Keratinocyte (primary cell): ENCODE measurements at places on chromosomes 4 and X. TPM values are rescaled to one million over a fixed set of nuclear protein-coding genes. Genes with fewer than 3 reads are reported as not detected.

Gene VCX3B
- not detected in 3 replicates for polyA plus RNA-seq

Gene CLNK
- polyA plus RNA-seq: not detected in 3 replicates

Gene JADE1
- 1.3 to 2.8 TPM (median 2.2 TPM) in 3 replicates for polyA plus RNA-seq

GRCh38 chr4:41883988-41884734 is 51.1 kb upstream of the TMEM33 start:
- H3K36me3 ChIP-seq: no peaks in the 10 kb centered on the region
- H3K27ac ChIP-seq: no peak overlapping the region
- no peaks in the 10 kb centered on the region for H3K4me1 ChIP-seq
- no peak for DNase-seq

DNA sequence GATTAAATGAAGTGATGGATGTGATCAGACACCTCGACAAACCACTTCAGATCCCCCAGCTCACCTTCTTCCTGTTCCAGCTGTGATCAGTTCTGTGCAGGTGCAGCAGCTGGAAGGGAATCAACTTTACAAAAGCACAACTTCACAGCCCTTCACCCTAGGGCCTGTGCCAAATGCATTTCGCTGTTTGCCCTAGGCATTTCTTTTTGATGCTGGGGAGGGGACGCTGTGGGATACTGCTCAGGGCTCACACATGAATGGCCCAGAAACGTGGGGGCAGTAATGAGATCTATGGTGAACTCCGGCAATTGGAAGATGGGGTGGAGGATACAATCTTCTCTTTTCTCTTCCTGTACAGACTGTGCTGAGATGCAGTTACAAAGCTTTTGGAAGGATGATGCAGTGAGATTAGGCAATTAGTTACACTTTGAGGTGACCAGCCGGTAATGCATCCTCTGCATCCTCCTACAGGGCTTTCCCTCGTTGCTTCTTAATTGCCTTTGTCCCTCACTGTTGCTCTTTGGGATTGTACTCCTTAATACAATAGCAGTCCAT is 215.1 kb upstream of the PITX2 start:
- H3K4me3 ChIP-seq: no peak overlapping the region
- no peaks in the 10 kb centered on the region for H3K27me3 ChIP-seq
- no peaks in the 10 kb centered on the region for H3K4me1 ChIP-seq
- no peaks in the 10 kb centered on the region for H3K36me3 ChIP-seq

DNA sequence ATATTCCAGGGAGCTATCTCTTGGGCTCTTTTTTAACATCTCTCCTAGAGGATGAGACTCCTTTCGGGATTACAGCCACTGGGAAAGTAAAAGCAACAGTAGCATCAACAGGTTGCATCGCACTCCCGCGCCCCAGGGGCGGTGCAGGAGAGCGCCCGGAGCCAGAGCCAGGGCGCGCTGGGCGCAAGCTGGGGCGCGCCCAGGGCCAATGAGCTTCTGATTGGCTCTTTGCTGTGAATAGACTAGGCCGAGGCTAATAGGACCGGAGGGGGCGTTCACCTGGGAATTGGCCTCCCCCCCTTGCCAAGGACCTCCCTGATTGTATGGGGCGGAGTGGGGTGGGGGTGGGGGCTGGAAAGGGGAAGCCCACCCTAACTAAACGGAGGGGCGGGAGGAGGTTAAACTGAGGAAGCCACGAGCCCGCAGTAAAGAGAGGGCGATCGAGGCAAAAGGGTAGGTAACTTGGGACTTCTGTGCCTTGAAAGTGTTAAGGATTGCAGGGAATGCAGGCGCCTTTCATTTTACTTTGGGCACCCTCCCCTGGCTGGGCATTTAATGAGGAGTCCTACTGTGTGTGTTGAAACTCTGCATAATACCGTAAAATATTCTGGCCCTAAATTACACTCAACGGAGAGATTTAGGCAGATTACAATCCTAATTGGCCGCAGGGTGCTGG is 1.1 kb upstream of the ATOH1 start:
- no peak overlapping the region for H3K27ac ChIP-seq
- no peak overlapping the region for H3K4me3 ChIP-seq
- H3K4me1 ChIP-seq: peaks cover 8% of the 10 kb centered on the region
- no peaks in the 10 kb centered on the region for H3K36me3 ChIP-seq
- peaks cover 52% of the 10 kb centered on the region for H3K27me3 ChIP-seq

DNA sequence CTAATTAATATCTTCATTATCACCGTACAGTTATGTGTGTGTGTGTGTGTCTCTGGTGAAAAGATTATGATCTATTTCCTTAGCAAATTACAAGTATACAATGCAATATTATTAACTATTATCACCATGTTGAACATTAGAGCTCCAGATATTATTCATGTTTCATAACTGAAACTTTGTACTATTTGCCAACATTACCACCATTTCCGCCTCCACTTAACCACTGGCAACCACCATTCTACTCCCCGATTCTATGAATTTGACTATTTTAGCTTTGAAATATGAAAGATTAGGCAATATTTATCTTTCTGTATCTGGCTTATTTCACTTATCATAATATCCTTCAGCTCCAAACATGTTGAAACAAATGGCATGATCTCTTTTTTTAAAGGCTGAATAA is 717.9 kb downstream of the ARAP2 start:
- no peak overlapping the region for H3K4me3 ChIP-seq
- H3K27me3 ChIP-seq: no peaks in the 10 kb centered on the region
- no peaks in the 10 kb centered on the region for H3K36me3 ChIP-seq
- DNase-seq: no peak

DNA sequence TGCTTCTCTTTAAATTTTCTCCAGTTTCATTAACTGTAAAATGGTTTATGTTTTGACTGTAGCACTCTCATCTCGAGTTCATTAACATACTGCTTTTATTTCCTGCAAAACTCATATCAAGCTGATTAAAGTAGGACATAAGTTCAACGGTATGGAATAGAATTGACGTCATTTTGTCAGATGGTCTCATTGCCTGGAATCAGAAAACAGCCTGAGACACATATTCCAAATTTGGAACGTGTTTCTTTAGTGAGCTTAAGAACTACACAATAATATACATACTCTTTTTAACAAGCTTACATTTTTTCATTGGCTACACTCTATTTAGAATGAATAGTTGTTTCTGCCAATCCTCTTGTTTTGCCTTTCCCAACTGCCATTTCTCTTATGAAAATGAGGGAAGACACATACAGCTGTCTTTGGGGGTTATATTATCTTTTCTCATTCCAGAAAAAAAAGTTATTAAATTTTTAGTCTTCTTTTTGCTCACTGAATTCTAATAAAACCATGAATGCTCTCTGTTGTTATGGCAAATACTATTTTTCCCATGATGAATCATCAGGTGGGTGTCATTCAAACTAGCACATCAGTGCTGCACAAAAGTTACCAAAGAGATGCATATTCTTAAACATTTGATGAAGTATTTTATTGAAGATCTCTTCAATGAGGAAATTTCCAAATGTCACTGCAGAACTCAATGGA is 162.8 kb downstream of the GABRB1 start:
- no peak overlapping the region for H3K4me3 ChIP-seq
- no peak for DNase-seq
- H3K36me3 ChIP-seq: no peaks in the 10 kb centered on the region
- H3K27me3 ChIP-seq: no peaks in the 10 kb centered on the region
- H3K4me1 ChIP-seq: no peaks in the 10 kb centered on the region

DNA sequence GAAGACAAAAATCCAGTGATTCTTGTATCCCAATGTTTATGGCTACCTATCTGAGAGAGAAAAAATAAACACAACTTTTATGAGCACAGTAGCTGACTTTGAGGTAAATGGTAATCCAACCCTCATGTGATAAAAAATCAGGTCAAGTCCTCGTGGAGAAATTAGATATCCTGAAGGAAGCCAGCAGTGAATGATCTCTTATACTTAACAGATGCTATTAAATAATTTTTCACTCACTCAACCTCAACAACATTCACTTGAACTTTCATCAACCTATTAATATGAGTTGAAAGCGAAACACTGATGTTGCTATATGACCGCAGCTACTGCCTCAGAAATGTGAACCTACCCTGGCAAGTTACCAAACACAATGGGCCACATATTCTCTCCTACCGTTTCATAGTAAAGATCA is 105.4 kb downstream of the GPC3 start:
- no peaks in the 10 kb centered on the region for H3K27me3 ChIP-seq
- H3K4me1 ChIP-seq: no peaks in the 10 kb centered on the region
- no peak overlapping the region for H3K27ac ChIP-seq
- no peak overlapping the region for H3K4me3 ChIP-seq

DNA sequence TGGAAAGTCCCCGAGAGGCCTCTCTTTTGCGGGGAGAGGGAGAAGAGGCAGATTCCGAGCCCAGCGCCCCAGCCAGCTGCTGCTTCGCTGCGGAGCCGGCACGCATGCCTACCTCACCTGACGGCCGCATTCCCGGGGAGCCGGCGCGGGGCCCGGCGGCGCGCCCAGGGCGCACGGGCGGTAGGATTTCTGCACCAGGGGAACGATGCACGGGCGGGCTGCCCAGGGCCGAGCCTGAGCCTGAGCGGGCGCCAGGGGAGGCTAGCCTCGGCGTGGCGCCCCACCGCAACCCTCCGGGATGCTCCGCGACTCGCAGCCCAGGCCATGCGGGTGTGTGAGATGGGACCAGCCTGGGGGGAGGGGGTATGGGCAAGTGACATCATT is 81.3 kb upstream of the SCML1 start:
- H3K4me1 ChIP-seq: peaks cover 11% of the 10 kb centered on the region
- no peak overlapping the region for H3K27ac ChIP-seq
- H3K36me3 ChIP-seq: no peaks in the 10 kb centered on the region
- no peak overlapping the region for H3K4me3 ChIP-seq
- no peaks in the 10 kb centered on the region for H3K27me3 ChIP-seq
- DNase-seq: no peak

DNA sequence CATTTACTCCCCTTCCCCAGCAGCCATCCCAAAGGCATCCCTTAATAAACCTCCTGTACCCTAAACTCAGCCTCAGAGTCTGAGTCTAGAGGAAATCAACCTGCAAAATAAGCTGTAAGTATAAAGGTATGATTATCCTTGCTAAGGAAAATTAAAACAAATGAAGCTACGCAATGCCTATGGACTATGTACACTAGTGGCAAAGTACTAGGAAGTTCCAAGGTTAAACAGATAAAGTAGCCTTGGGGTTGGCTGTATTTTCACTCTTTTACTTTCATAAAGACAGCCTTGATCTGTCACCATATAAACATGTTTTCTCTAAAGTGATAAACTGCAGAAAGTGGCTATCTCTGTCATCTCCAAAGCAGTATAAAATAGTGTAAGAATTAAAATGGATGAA is 35.9 kb downstream of the MAP3K15 start:
- H3K4me1 ChIP-seq: no peaks in the 10 kb centered on the region
- no peak overlapping the region for H3K27ac ChIP-seq
- DNase-seq: no peak

- no peak overlapping the region for H3K4me3 ChIP-seq
- H3K36me3 ChIP-seq: no peaks in the 10 kb centered on the region
- peaks cover 9% of the 10 kb centered on the region for H3K4me1 ChIP-seq
Measured at GRCh38 chr4:149997881-149998421, 80.3 kb upstream of the DCLK2 start.

DNA sequence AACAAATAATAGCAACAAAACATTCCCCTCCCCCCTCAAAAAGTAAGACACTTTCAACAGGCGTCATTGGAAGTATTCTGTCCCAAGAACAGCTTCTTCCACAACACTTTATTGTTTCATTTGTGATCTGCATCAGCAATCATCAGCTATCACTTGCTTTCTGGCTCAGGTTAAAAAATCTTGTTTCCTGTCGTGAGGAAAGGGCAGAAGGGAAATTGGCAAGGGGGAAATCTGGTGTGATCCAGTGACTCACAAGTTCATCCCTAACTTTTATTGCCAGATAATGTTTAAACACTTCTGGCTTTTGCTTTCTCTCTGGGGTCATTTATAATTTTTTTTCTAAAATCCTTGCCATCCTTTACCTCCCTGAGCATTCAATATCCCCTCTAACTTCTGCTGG is 247.4 kb upstream of the GIMD1 start:
- H3K36me3 ChIP-seq: no peaks in the 10 kb centered on the region
- H3K4me1 ChIP-seq: peaks cover 4% of the 10 kb centered on the region
- no peak overlapping the region for H3K4me3 ChIP-seq
- no peak for DNase-seq

GRCh38 chrX:39388730-39389129 is 587.5 kb downstream of the MID1IP1 start:
- no peaks in the 10 kb centered on the region for H3K36me3 ChIP-seq
- no peak for DNase-seq
- H3K27ac ChIP-seq: no peak overlapping the region

DNA sequence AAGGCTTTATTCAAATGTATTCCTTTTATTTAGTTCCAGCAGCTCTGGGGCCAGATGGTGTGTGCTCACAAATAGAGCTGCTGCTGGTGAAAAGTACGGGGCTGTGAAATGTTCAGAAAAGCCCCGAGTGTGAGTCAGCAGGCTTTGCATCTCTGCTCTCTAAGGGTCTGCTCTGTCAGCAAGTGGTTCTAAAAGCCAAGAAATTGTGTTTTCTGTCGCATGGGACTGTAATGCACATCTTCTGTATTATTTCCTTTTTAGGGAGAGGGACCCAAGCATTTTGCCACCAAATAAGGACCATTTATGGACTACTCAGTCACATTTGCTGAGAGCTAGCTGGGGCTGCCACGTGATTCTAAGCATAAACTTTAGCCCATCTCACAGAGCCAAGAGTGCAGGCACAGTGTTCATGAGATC is 82.9 kb upstream of the NHS start:
- H3K4me1 ChIP-seq: no peaks in the 10 kb centered on the region
- no peaks in the 10 kb centered on the region for H3K36me3 ChIP-seq
- H3K27ac ChIP-seq: no peak overlapping the region
- no peak overlapping the region for H3K4me3 ChIP-seq
- no peaks in the 10 kb centered on the region for H3K27me3 ChIP-seq

- no peaks in the 10 kb centered on the region for H3K36me3 ChIP-seq
- H3K4me3 ChIP-seq: no peak overlapping the region
- peaks cover 3% of the 10 kb centered on the region for H3K4me1 ChIP-seq
- H3K27me3 ChIP-seq: no peaks in the 10 kb centered on the region
- DNase-seq: no peak
Measured at GRCh38 chr4:7906171-7906701, 33.4 kb downstream of the AFAP1 start.

Gene RTL5
- polyA plus RNA-seq: 0.09 to 0.22 TPM (median 0.17 TPM) in 3 replicates

Gene PHOX2B
- polyA plus RNA-seq: not detected in 3 replicates

DNA sequence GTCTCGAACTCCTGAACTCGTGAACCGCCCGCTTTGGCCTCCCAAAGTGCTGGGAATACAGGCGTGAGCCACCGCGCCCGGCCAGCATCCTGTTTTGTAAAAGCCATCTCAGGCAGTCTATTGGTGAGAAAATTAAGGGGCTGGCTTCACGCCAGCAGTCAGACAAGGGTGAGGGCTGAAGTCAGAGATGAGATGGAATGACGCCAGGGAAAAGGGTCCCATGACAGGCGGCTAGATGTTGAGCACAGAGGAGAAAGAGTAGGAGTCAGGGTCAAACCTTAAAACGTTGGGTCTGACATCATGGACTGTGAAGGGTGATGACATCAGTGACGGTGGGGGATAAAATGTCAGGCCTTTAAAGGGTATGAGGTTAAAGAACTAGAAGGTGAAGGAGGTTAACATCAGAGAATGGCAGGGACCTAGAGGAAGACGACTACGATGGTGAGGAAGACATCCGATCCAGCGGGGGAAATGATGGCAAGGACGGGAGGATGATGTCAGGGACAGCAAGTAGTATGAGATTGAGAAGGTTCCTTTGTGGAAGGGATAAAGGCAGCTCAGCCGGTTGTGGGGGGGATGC is 504 bp upstream of the RBM3 start:
- H3K27ac ChIP-seq: peak overlapping the region; percentile 96
- H3K36me3 ChIP-seq: peaks cover 6% of the 10 kb centered on the region
- DNase-seq: no peak
- H3K4me1 ChIP-seq: peaks cover 13% of the 10 kb centered on the region
- no peaks in the 10 kb centered on the region for H3K27me3 ChIP-seq

GRCh38 chrX:39063037-39063436 is 261.8 kb downstream of the MID1IP1 start:
- no peaks in the 10 kb centered on the region for H3K36me3 ChIP-seq
- no peaks in the 10 kb centered on the region for H3K27me3 ChIP-seq
- H3K4me3 ChIP-seq: no peak overlapping the region

Gene STOX2
- polyA plus RNA-seq: 0.79 to 2.2 TPM (median 1.6 TPM) in 3 replicates
